ENCODE measurements at places on chromosomes 7 and 10.
A peak's percentile ranks its signal among the peaks of the same experiment; 100 is the strongest.

- no peak for DNase-seq
Measured at GRCh38 chr10:88116971-88117626, 253.7 kb downstream of the PTEN start.

- no peak for DNase-seq
Measured at GRCh38 chr10:79615577-79615976, 4.8 kb downstream of the SFTPA1 start.

DNA sequence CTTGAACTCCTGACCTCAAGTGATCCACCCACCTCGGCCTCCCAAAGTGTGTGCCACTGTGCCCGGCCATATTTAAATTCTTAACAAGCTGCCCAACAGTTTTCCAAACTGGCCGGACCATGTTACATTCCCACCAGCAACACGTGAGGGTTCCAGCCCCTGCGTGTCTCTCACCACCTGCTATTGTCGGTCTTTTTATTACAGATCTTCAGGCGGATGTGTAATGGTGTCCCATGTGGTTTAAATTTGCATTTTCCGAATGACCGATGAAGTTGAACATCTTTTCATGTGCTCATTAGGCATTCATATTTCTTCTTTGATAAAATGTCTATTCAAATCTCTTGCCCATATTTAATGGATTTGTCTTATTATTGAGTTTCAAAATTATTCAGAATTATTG, 11.5 kb downstream of the ELFN1 start:
- DNase-seq = no peak

DNA sequence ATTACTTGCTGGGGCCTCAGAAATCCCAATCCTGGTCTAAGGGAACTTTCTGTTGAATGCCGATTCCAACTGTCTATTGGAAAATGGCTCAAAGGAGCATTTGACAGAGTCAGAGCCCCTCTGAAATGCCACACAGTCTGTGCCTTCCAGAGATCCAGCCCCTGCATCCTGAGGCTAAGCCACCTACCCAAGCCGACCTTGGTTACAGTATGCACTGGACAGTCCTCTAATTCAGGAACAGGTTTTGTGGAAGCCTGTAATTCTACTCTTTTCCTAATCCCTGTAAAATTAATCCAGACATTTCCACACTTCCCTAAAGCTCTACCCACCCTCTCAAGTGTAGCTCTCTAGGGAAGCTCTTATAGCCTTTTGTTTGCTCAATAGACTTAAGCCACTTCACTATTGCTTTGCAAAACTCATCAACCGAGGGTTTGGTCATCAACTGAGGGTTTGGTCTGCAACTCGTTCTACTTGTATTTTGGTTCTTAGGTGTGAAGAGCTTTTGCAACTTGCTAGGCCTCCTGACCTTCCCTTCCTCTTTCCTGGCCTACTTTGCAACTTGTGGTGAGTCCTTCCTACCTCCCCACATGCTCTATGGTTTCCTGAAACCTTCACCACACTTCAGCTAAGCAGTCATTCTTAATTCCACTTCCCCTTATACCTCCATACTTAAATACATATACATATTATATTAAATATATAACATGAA, 364.8 kb downstream of the SFMBT2 start:
- peak; percentile 47 for DNase-seq

GRCh38 chr10:96228408-96228994, 42.9 kb downstream of the BLNK start:
- DNase-seq = no peak

GRCh38 chr10:105391670-105392351, 750.7 kb downstream of the SORCS3 start:
- DNase-seq = no peak

DNA sequence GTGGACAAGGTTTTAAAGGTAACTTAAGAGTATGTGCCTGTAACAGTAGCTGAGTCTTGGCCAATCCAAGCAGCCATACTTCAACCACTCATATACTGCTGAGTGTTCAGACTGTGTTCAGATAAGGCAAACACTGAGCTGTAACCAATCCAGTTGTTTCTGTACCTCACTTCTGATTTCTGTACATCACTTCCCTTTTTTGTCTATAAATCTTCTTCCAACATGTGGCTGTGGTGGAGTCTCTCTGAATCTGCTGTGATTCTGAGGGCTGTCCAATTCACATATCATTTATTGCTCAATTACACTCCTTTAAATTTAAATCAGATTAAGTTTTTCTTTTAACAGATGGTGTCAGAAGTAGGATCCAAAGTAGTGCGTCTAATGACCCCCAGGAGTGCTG, 149.5 kb upstream of the PHF14 start:
- DNase-seq = no peak

DNA sequence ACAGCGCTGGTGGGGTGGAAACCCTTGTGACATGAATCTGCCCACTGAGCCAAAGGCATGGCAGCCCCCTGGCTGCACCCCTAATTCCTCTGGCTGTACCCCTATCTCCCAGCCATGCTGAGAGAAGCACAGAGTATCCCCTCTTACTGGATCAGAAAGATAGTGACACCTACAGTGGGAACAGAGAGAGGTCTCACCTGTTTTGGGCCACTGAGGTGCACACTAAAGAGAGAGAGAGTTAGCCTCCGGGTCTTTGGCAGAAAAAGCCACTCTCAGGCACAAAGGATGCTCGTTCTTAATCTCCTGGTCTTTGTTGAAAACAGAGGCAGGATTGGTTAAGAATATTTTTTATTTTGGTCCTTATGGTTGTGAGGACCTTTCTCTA, 11.3 kb downstream of the TSPAN14 start:
- no peak for DNase-seq

- DNase-seq = no peak
Measured at GRCh38 chr10:64358907-64359306, 837.7 kb downstream of the REEP3 start.

- DNase-seq = no peak
Measured at GRCh38 chr10:59985639-59986038, 79.3 kb upstream of the CCDC6 start.

- no peak for DNase-seq
Measured at GRCh38 chr10:86393862-86394455, 27.4 kb upstream of the GRID1 start.

DNA sequence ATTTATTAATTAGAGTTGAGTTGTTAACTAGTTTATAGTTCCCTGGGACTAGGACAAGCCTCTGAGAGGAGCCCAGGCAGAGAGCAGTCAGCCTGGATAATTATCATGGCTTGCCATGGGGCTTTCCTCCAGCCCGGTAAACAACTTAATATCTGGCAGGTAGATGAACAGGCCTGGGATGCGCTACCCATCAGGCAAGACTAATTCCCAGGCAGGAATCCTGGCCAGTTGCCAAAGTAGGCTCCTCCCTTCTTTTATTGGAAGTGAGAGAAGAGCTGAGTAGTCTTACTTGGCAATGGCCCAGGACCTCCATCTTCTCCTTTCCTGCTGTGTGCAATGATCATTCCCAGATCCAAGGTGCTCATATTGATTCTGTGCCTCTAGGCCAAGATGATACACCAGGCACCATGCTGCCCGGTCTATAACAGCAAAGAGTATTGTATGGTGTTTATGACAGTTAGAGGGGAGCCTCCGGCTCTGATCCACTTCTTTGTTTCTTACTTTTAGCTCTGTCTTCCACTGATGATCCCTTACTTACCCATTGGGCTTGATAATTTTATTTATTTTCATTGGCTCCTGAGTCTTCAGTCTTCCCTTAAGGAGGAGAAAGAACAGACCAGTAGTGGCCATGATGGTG, 408.7 kb downstream of the REEP3 start:
- no peak for DNase-seq

GRCh38 chr7:114212721-114213429, 201.7 kb upstream of the FOXP2 start:
- DNase-seq = no peak

GRCh38 chr10:97932932-97933530, 83.4 kb downstream of the GOLGA7B start:
- DNase-seq = no peak

- no peak for DNase-seq
Measured at GRCh38 chr7:70344726-70345125, 746.5 kb downstream of the AUTS2 start.

- no peak for DNase-seq
Measured at GRCh38 chr7:143255564-143255963, 7.7 kb upstream of the GSTK1 start.

- peak; percentile 45 for DNase-seq
Measured at GRCh38 chr7:94656925-94657731, 1.2 kb upstream of the SGCE start.

DNA sequence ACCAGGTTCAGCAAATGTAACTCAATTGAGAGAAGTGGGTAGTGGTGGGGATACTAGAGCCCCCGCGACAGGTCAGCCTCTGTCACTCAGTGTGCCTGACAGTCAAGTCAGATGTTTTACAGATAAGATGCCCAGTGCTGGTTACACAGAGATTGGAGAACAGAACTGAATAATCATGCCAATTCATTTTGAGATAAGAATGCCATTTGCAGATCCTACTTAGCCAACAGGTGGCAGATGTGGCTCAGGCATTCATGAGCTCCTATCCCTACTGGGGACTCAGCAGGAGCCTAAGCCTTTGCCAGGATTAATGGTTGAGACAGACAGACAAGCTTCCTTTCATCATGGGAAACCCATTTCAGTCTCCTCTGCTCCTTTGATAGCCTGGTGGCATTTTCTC, 137.8 kb downstream of the MAPK8 start:
- no peak for DNase-seq

DNA sequence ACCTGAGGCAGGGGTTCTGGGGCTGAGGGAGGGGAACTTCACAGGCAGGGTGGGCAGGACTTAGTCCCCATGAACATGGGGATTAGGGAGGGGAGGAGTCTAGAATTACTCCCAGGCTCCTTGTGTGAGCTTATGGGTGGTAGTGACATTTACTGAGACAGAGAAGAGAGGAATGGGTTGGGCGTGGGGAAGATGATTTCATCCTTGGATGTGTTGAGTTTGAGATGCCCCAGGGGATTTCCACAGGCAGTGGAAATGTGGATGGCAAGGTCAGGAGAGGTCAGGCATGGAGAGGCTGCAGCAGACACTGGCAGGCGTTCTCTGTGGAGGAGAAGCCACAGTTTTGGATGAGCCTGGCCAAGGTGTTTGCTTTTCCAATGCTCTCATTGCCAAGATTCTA, 26.4 kb upstream of the GSDME start:
- no peak for DNase-seq

- DNase-seq = no peak
Measured at GRCh38 chr7:37392673-37393017, 56.0 kb downstream of the ELMO1 start.

DNA sequence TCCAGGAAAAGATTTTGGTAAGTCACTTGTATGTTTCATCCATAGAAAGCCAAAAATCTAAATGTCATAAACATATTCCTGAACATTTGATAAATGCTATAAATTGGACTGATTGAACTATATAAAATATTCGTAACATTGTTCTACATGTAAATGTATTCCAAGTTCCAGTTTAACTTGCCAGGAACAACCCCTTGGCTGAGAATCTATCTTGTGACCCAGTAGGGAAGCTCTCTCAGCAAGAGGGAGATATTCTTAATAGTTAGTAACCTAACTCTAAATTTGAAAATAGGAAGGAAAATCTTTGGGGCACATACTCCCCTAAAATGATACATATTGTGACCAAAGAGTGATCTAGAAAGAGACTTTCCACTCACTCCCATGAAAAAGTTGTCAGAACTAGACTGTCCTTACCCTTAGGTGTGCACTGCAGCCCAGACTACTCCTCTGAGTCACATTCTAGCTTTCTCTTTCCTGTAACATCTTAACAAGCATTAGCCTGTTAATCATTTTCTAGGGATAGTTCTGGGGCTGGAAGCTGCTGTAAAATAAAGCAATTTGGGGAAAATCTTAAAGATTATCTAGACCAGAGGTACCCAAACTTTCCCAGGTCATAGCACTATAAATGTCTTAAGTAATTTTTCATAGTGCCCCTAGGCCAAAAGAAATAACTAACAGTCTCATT, 73.7 kb upstream of the SKAP2 start:
- no peak for DNase-seq

DNA sequence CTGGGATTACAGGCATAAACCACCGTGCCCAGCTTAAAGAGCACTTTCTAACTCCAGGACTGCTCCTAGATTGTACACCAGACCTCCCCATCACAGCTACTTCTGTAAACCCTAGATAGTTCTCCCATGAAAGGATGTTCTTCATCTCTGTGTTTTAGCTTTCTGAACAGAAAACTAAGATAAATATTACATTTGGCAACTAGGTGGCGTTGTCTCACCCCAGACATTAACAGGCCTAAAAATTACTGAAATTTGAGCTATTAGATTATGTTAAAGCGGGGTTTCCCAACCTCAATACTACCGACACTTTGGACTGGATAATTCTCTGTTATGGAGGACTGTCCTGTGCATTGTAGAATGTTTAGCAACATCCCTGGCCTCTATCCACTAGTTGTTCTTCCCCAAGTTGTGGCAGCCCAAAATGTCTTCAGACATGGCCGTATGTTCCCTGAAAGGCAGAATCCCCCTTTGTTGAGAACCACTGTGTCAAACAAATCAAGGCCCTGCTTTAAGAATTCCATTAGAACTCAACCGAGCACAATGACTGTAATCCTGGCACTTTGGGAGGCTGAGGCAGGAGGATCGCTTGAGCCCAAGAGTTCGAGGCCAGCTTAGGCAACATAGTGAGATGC, 19.1 kb downstream of the ATOH7 start:
- DNase-seq = peak; percentile 25

DNA sequence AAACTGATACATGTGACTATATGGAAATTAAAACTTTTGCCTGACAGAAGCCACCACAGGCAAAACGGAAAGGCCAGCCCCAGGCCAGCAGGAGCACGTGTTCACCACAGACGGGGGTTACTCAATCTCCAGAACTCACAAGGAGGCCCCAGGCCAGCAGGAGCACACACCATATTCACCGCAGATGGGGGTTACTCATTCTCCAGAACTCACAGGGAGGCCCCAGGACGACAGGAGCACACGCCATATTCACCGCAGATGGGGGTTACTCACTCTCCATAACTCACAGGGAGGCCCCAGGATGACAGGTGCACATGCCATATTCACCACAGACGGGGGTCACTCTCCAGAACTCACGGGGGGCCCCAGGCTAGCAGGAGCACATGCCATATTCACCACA, 61.5 kb downstream of the NKX6-2 start:
- no peak for DNase-seq

GRCh38 chr7:64893401-64893800, 9.7 kb upstream of the ZNF273 start:
- no peak for DNase-seq

GRCh38 chr7:132580277-132580676, 4.0 kb upstream of the PLXNA4 start:
- no peak for DNase-seq
